Activated CD4-positive, alpha-beta memory T cell treated with anti-CD3 and anti-CD28 coated beads for 36 hours (primary cell): ENCODE measurements at places on chromosomes 4 and X.

GRCh38 chr4:71189471-71189870, 149.3 kb upstream of the SLC4A4 start:
- DNase-seq: no peak

GRCh38 chrX:7943600-7944245, 16.5 kb upstream of the PNPLA4 start:
- DNase-seq: no peak

GRCh38 chrX:8981723-8982122, 52.2 kb downstream of the FAM9B start:
- DNase-seq: peak; percentile 54

- DNase-seq: no peak
Observed at GRCh38 chr4:78120144-78120880, 63.2 kb downstream of the FRAS1 start.

DNA sequence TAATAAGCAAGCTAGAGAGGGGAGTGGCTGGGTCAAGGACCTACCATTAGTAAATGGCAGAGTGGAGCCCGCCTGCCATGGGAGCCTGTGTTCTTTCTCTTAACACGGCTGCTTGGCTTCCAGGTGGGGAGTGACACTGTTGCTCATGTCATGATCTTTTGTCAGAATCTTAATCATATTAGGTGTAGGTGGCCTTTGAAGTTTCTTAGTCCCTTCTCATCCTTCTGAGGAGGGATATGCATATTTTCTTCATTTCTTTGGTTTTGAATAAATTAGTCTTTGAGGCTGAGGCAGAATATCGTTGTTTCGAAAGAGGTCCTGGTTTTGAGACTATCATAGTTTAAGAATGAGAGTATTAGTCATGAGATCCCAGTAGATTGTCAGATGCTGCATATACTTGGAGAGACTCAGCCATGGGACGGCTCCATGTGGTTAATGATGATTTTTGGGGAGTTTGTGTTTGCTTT, 28.9 kb downstream of the SNX25 start:
- DNase-seq: peak; percentile 64

DNA sequence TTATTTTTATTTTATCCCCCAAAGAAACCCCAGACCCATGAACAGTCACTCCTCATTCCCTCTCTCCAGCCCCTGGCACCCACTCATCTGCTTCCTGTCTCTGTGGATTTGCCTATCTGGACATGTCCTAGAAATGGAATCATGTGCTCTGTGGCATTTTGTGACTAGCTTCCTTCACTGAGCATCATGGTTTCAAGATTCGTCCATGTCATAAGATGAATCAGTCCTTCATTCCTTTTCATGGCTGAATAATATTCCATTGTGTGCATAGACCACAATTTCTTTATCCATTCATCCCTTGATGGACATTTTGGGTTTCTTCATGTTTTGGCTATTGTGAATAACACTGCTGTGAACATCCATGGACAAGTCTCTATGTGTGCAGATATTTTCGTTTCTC, 10.2 kb downstream of the ABCD1 start:
- DNase-seq: no peak

GRCh38 chr4:28310926-28311325, 1450.3 kb downstream of the STIM2 start:
- DNase-seq: no peak
